ENCODE measurements at places on chromosomes 5 and 9. TPM values are rescaled to one million over a fixed set of nuclear protein-coding genes. Genes with fewer than 3 reads are reported as not detected.

Gene GPR150
- not detected for total RNA-seq

Gene TAF11L9
- total RNA-seq = not detected

Gene GARIN3
- not detected for total RNA-seq

Gene GRAMD2B
- 26.0 TPM for total RNA-seq

Gene CAMK4
- 10.5 TPM for total RNA-seq

Gene TRPM3
- total RNA-seq = 0.10 TPM

Gene WDR36
- 32.8 TPM for total RNA-seq

Gene ATP10B
- total RNA-seq = 0.98 TPM

Gene PRDM9
- total RNA-seq = not detected

Gene SHISAL2B
- not detected for total RNA-seq

Gene CCDC192
- not detected for total RNA-seq

Gene RAI14
- 36.8 TPM for total RNA-seq

Gene SLU7
- 73.9 TPM for total RNA-seq
